GM12878 (cell line): ENCODE measurements at places on chromosomes 5 and 9. TPM values are rescaled to one million over a fixed set of nuclear protein-coding genes. Genes with fewer than 3 reads are reported as not detected.

The ANKH gene
- 1.3 and 2.1 TPM in 2 replicates for polyA plus RNA-seq

The SLC36A2 gene
- not detected in 2 replicates for polyA plus RNA-seq

The GFI1B gene
- 0.05 TPM in 1 of 2 replicates, not detected in the other for polyA plus RNA-seq

The ZNF454 gene
- not detected in 2 replicates for polyA plus RNA-seq

The PTPDC1 gene
- polyA plus RNA-seq = 1.8 and 2.8 TPM in 2 replicates

The RNF208 gene
- polyA plus RNA-seq = 0.61 and 1.2 TPM in 2 replicates

The BOD1 gene
- polyA plus RNA-seq = 30.7 and 30.8 TPM in 2 replicates

The C5 gene
- polyA plus RNA-seq = 1.1 and 1.8 TPM in 2 replicates

The XPA gene
- 17.4 and 19.9 TPM in 2 replicates for polyA plus RNA-seq

- DNase-seq = no peak
Measured at GRCh38 chr9:127987103-127987614, 6.4 kb upstream of the EEIG1 start.

GRCh38 chr5:137731176-137731575 is 4.7 kb downstream of the KLHL3 start:
- DNase-seq = no peak

DNA sequence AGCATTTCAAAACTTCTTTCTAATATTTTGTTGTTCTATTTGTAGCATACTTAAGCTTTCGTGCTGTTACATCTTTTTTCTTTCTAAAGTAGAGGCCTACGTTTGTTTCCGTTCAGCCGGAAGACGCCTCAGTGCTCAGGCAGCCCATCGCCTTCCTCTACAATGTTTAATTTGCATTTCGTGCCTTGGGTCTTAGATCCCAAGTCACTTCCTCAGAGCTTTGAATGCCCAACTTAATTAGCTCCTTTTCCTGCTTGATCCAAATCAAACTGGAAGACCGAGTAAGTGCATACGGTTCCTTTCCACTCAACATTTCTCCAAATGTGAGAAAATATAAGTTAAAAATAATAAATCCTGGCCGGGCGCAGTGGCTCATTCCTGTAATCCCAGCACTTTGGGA is 43.2 kb downstream of the MRPL36 start:
- DNase-seq = no peak

GRCh38 chr5:135066781-135067180 is 32.8 kb upstream of the PITX1 start:
- DNase-seq = no peak

GRCh38 chr9:113503613-113504211 is 40.2 kb downstream of the RGS3 start:
- no peak for DNase-seq

- no peak for DNase-seq
Measured at GRCh38 chr5:137836997-137837396, 30.7 kb upstream of the MYOT start.

- DNase-seq = no peak
Measured at GRCh38 chr5:126094991-126095390, 328.2 kb upstream of the GRAMD2B start.

- DNase-seq = no peak
Measured at GRCh38 chr9:101832486-101832885, 94.0 kb upstream of the GRIN3A start.

DNA sequence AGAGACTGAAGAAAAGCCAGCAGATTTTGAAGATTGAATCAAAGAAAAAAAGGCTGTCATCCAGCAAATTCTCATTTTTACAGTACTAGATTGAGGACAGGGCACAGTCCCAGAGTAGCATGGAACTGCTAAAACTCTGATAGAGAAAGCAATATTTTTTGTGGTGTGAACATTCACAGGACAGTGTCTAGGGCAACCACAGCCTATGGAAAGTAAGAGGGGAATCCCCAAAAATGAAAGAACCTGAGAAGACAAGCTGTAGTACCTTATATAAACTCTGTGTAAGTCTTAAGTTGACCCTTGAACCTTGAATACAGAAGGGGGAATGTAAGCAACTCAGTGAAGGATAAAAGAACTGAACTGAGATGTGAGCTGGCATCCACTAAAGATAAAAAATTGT is 540.3 kb downstream of the HINT1 start:
- DNase-seq = no peak

- no peak for DNase-seq
Measured at GRCh38 chr9:20041697-20042081, 252.9 kb upstream of the SLC24A2 start.

- no peak for DNase-seq
Measured at GRCh38 chr9:2427120-2427891, 194.3 kb upstream of the VLDLR start.

- DNase-seq = no peak
Measured at GRCh38 chr5:110572729-110573128, 153.7 kb downstream of the TMEM232 start.
